ENCODE measurements at places on chromosomes 4 and X. TPM values are rescaled to one million over a fixed set of nuclear protein-coding genes. Genes with fewer than 3 reads are reported as not detected.

TRAM1L1 gene
- total RNA-seq: 3.3 TPM

CPE gene
- total RNA-seq: 8.0 TPM

BEND2 gene
- not detected for total RNA-seq

DMRTC1 gene
- not detected for total RNA-seq

SORCS2 gene
- 3.3 TPM for total RNA-seq

TMEM31 gene
- not detected for total RNA-seq

IL3RA gene
- not detected for total RNA-seq

NLGN4X gene
- not detected for total RNA-seq

NAP1L2 gene
- total RNA-seq: 0.59 TPM

FGFR3 gene
- total RNA-seq: 0.59 TPM

RPS6KA6 gene
- 5.7 TPM for total RNA-seq

COL4A6 gene
- 17.7 TPM for total RNA-seq

SSX4B gene
- total RNA-seq: not detected

ANOS1 gene
- 29.6 TPM for total RNA-seq

NEK1 gene
- 19.3 TPM for total RNA-seq

MAGEC1 gene
- total RNA-seq: not detected

UGT2B17 gene
- not detected for total RNA-seq

EMD gene
- 19.0 TPM for total RNA-seq

RNF150 gene
- total RNA-seq: 1.0 TPM

DCAF12L2 gene
- total RNA-seq: 0.05 TPM

HDX gene
- 5.3 TPM for total RNA-seq

AADAT gene
- total RNA-seq: 5.4 TPM

TMSB15C gene
- 3.6 TPM for total RNA-seq

SLC10A4 gene
- total RNA-seq: not detected

PRR32 gene
- total RNA-seq: not detected

C4orf50 gene
- total RNA-seq: not detected

DAPP1 gene
- not detected for total RNA-seq

CETN2 gene
- total RNA-seq: 58.8 TPM

RBM47 gene
- total RNA-seq: 3.2 TPM

RLIM gene
- total RNA-seq: 67.4 TPM

CT45A5 gene
- not detected for total RNA-seq

CCKAR gene
- 0.30 TPM for total RNA-seq

IKBKG gene
- total RNA-seq: 13.7 TPM

PLS3 gene
- total RNA-seq: 504 TPM

PGAM4 gene
- total RNA-seq: not detected

XAGE3 gene
- not detected for total RNA-seq

IL2RG gene
- not detected for total RNA-seq

RGN gene
- total RNA-seq: 1.5 TPM

SSX2B gene
- total RNA-seq: not detected

TBL1X gene
- total RNA-seq: 31.9 TPM

RPA4 gene
- total RNA-seq: 0.92 TPM

SOWAHB gene
- 0.05 TPM for total RNA-seq

TMEM271 gene
- not detected for total RNA-seq

TECRL gene
- not detected for total RNA-seq

ANXA3 gene
- total RNA-seq: 9.3 TPM

LYAR gene
- total RNA-seq: 13.9 TPM

TMPRSS11B gene
- not detected for total RNA-seq

TLR3 gene
- total RNA-seq: 2.1 TPM

ARX gene
- not detected for total RNA-seq

AFF2 gene
- total RNA-seq: 6.8 TPM

GABRQ gene
- 2.3 TPM for total RNA-seq

XK gene
- total RNA-seq: under 0.01 TPM

FGF5 gene
- total RNA-seq: 33.6 TPM

SCD5 gene
- total RNA-seq: 12.2 TPM

RAB39B gene
- 0.69 TPM for total RNA-seq

CT47B1 gene
- total RNA-seq: not detected

Data from smooth muscle cell of the umbilical artery (primary cell).